Hippocampal formation (tissue), 2 donors: ENCODE measurements at places on chromosomes 11 and 22.
A peak's percentile ranks its signal among the peaks of the same experiment; 100 is the strongest.

DNA sequence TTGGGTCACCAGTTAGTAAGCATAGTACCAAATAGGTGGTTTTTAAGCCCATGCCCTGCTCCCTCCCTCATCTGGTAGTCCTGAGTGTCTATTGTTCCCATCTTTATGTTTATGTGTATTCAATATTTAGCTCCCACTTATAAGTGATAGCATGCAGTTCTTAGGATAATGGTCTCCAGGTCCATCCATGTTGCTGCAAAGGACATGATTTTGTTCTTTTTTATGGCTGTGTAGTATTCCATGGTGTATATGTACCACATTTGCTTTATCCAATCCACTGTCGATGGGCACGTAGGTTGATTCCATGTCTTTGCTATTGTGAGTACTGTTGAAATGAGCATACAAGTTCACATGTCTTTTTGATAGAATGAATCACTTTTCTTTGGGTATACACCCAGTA is 18.2 kb upstream of the SYTL2 start:
- DNase-seq, result no peak

DNA sequence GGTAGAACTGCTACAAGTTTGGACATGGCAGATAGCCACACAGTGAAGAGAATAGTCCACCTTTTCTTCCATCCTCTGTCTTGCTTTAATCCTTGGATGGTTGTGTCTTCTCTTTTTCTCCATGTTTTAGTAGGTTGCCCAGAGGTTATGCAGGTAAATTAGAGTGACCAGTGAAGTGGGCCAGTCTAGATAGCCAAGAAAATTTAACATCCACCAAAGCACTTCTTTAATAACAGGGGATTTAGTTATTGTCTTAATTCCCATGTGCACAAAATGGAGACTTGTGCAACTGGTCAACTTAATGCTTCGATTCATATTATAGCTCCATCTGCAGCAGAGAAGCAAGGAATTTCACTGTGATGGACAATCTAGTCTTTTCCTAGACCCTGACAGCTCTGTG is 58.8 kb upstream of the RCN1 start:
- no peak for DNase-seq

- DNase-seq, result no peak
Observed at GRCh38 chr22:48692734-48693376, 1134.8 kb downstream of the BRD1 start.

DNA sequence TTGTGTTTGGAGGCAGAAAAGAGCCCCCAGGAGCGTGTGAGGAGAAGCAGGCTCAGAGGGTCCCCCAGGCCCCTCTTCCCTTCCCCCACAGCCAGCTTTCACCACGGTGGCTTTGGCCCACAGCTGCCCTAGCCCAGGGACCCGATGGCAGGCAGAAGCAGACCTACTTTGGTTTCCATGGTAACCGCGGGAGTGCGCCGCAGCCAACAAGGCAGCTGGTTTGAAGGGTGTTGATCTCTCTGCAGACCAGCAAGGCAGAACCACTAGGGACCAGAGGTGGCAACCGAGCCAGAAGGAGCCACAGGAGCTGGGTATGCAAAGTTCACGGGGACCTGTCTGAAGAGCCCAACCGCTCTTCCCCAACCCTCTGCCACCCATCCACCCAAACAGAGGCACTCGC is 69.4 kb downstream of the BUD13 start:
- no peak for DNase-seq

DNA sequence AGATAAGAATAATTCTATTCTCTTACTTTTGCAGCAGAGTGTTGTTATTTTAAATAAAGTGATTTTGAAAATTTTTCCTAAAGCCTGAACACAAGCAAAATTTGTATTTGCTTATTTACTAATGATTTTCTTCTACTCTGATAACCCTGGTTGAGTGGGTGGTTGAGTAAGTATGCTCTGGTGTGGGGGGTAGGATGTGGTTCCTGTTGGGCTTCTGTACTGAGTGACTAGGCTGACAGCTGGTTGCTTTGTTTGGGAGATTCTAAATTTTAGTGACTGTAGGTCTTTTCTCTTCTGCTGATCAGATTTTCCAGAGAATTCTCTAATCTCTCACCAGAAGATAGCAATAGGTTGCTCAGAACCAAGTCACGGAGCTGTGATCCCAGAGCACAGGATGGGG is 61.6 kb downstream of the METTL15 start:
- DNase-seq, result no peak

- DNase-seq, result no peak
Observed at GRCh38 chr11:10483584-10483983, 28.5 kb downstream of the AMPD3 start.

DNA sequence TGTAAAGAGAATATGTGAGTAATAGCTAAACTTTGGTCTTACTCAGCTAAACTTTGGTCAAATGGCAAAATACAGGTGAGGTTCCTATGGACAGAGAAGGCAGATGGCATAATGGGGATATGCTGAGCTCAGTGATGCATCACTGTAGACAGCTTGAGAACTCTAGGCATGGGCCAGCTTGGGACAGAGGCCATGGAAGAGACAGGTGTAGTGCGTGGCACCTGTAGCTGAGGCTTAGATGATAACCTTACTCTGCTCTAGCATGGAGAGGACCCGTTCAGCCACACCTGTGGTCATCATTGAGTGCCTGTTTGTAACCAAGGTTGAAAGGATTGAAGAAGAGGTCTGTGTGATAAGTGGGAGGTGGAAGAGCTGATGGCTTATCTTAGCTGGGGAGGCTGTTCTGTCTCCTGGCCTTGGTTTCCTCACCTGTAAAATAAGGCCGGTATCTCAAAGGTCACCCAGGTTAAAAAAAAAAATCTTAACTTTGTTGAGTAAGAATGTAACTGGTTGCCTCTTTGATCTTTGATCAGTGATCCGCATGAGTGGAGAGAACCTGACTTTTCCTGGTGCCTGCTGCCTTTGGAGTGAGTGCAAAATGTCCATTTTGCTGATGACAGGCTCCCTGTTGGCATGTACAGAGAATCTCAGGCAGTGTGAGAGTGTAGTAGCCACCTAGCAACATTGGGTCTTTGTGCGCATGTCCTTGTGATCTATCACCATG is 48.6 kb downstream of the ZNRF3 start:
- no peak for DNase-seq

DNA sequence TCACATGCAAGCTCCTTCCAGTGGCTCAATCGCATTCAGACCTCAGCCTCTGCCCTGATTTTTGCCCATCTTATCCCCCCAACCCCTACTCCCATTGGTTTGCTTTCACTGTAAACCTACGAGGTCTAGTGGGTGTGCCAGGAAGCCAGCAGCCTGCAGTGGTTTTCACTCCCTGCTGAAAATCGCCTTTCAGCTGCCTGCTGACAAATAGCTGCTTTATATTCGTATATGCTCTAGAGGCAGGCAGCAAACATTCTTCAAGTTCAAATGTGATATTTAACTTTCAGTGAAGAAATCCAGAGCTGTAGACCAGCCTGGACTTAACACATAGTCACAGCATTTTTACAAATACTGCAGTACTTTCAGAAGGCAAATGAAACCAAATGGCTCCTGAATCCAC is 92.8 kb upstream of the APOA1 start:
- DNase-seq, result no peak

DNA sequence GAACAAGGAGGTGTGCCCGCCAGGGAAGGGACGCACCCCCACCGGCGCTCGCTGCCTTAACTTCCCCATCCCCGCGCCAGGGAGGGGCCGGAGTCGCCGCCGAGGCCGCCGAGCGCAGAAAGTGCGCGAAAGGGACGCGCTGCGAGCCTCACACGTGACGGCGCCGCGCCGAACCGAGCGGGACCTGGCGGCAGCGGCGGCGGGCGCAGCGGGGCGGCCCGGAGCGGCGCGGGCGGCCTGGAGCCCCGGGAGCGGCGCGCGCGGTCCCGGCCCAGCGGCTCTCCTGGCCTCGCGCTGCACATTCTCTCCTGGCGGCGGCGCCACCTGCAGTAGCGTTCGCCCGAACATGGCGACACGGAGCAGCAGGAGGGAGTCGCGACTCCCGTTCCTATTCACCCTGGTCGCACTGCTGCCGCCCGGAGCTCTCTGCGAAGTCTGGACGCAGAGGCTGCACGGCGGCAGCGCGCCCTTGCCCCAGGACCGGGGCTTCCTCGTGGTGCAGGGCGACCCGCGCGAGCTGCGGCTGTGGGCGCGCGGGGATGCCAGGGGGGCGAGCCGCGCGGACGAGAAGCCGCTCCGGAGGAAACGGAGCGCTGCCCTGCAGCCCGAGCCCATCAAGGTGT is at the start of gene SORL1:
TSS of gene SORL1 (plus strand) at position 329 of the 623 bp plus-strand sequence. CDS start at position 347, 18 bp downstream.
- peak; percentile 74 for DNase-seq

DNA sequence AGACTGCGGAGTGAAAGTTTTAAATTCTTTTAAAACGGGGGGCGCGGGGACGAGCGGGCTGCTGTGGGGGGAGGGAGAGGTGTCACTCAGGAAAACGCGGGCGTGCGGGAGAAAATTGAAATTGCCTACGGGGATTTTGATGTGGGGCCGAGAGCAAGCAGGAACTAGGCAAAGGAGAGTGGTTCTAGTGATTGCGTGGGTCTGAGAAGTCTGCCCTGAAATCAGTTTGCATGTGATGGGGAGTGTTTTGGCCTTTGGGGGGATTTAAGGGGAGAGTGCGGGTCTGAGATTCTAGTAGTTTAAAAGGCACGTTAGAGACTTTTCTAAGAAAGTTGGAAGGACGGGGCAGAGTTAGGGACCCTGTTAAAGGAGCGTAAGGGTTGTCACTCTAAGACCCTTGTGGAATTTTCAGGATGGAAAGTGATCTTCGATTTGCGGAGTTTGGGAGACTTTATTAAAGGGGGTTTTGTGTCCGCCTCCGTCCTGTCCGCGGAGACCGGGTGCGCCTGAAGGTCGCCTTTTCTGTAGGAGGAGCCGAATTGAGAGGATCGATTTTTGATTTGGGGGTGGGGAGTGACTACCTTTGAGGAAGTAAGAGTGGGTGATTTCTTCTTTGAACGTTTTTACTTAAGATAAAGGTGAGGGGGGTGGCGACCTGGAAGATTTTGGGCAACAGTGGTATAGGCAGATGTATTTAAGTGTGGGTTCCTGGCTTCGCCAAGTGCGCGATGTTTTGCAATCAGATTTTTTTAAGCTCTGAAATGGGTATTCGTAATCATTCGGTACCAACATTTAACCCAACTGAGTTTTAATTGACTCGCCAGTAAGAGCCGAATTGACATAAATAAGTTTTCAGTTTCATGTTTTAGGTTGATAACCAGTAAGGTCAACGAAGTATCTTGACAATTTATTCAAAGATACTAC is 1.1 kb downstream of the EED start:
- DNase-seq, result no peak

- DNase-seq, result no peak
Observed at GRCh38 chr11:64834723-64835615, 9.5 kb downstream of the CDC42BPG start.

GRCh38 chr22:34879001-34879400 is 187.0 kb upstream of the ISX start:
- no peak for DNase-seq

DNA sequence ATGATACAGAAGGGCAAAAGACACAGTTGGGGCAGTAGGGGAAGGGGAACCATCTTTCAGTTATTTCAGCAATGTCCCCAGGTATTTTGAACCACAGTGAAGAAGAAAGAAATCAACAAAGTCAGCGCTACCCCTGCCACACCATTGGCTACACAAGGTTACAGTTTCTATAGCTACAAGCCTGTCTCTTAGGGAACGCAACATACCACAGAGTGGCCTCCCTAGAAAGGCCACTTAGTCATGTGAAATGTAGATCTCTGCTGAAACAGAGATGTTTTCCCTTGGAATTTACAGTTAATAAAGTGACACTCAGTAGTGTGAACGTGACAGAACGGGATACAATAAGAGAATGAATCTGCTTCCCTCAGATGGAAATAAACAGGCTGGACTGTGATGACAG is 54.6 kb downstream of the MCHR1 start:
- no peak for DNase-seq

GRCh38 chr11:128940156-128940555 is 2.5 kb downstream of the TP53AIP1 start:
- no peak for DNase-seq

GRCh38 chr11:77215106-77215505 is 86.4 kb downstream of the GDPD4 start:
- DNase-seq, result no peak

DNA sequence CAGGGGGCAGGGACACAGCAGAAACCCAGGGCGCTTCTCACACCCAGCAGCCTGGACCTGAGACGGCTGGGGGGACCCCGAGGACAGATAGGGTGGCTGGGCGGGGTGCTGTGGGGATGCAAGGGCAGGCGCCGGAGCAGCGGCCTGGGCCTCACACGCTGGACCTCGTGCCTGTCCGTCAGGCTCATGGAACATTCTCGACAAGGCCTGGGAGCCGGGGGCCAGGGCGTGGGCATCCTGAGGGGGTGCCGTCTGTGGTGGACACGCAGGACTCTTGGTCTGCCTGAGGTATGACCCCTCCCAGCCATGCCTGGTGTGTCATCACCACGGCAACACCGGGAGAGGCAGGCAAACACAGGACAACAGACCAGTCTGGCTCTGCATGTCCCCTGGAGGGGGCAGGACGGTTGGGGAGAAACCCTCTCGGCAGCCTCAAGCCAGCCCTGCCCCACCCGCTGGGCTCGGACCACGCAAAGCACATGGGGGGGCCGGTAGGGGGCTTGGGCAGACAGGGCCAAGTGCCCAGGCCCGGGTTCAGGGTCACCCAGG is 21.4 kb downstream of the MRPL23 start:
- DNase-seq, result no peak

GRCh38 chr11:75241906-75242644 is 1.5 kb downstream of the TPBGL start:
- no peak for DNase-seq

DNA sequence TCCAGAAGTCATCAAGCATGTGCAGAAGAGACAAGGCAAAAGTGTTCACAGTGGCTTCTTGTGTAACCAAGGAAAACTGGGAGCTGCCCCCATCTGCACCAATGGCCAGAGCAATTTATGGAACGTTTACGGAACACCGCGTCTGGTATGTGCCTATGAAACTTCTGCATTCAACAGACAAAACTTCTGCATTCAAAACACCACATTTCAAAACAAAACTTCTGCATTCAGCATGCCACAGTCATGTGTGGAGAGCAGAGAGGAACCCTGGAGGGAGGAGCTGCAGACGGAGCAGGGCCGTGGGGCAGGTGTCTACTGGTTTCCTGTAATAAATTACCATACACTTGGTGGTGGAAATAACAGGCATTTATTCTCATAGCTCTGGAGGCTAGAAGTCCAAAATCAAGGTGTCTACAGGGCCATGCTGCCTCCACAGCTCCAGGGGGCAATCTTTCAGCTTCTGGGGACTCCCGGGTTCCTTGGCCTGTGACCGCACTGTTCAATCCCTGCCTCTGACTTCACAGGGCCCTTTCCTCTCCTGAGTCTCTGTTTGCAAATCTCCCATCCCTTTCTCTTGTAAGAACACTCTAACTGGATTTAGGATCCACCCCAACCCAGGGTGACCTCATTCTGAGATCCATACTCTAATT is 32.2 kb downstream of the RPL3 start:
- DNase-seq, result peak; percentile 30

GRCh38 chr11:93571612-93572011 is 28.4 kb upstream of the SMCO4 start:
- no peak for DNase-seq

DNA sequence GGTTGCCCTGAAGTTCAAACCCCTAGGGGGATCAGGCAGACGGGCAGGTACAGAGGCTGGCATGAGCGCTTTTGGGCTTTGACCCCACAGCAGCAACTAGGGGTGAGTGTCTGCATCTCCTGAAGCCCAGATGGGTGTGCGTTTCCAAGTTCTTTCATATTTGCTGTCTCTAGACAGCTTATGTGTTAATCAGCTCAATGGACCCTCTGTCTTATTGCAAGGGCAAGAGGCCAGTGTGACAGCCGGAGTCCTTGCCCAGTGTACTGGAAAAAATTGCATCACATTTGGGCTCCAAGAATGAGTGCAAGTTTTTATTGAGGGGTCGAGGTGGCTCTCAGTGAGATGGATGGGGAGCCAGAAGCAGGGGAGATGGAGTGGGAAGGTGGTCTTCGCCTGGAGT is 1863.7 kb upstream of the RAG2 start:
- DNase-seq, result no peak
